ENCODE measurements at places on chromosomes 12 and 14.

GRCh38 chr12:111387747-111388323 is 17.9 kb upstream of the SH2B3 start:
- no peak for DNase-seq

- no peak for DNase-seq
Observed at GRCh38 chr12:79128956-79129355, 264.4 kb downstream of the SYT1 start.

- no peak for DNase-seq
Observed at GRCh38 chr12:3432176-3432742, 58.7 kb upstream of the PRMT8 start.

DNA sequence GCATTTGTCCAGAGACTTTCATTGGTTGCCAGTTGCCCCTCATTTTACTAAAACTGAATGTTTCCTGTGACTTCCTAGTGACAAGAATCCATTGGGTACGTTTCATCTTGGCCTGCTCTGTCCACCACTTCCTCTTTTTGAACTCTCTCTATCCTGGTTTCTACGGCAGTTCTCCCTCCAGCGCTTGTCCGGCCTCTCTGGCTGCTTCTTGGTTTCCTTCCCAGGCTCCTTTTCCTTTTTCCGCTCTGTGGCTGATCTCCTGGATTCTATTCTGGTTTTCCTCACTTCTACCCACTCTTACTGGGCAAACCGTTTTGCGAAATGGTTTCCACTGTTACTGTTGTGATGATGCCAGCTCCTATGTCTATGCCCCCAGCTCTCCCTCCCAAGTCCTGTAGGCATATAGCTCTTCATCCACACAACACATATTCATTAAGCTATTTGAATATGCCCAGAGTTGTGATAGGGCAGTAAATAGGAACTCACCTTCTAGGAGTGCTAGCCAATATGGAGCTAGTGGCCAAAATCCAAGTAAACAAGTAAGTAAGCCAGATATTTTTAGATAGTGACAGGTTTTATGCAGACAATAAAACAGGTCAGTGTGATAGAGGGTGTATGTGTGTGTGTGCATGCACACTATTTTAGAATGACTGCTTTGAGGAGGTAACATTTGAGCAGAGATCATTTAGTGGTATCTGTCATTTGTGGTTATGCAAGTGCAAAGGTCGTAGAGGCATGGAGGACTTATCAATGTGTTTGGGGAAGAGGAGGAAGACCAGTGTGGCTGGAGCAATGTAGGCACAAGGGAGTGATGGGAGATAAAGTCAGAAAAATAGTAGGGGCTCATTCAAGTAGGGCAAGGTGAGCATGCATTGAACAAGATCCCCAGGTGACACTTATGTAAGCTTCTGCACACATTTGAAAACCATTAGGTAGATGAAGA is 27.9 kb upstream of the CTDSP2 start:
- DNase-seq: no peak

- DNase-seq: peak; percentile 17
Observed at GRCh38 chr12:27333403-27334009, 870 bp downstream of the BMAL2 start.

- no peak for DNase-seq
Observed at GRCh38 chr12:52720365-52720886, 17.1 kb upstream of the KRT77 start.

DNA sequence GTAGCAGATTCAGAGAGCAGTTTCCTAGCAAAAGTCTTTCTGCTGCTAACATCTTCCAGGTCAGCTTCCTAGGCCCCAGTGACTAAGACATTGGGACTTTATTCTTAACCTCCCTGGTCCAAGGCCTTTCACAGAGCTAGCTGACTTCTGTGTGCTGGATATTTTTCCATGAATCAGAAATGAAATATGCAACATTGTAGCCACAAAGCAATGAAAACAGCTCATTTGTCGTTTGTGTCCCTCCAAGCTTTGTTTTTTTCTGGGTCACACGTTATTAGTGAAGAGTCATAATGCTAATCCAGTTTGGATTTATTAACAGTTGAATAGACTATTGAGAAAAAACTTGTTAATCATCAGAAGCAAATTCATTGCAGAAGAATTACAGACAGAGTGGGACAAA is 82.4 kb downstream of the ARF6 start:
- DNase-seq: no peak

- DNase-seq: peak; percentile 59
Observed at GRCh38 chr12:131105736-131106348, 152.1 kb downstream of the ADGRD1 start.

DNA sequence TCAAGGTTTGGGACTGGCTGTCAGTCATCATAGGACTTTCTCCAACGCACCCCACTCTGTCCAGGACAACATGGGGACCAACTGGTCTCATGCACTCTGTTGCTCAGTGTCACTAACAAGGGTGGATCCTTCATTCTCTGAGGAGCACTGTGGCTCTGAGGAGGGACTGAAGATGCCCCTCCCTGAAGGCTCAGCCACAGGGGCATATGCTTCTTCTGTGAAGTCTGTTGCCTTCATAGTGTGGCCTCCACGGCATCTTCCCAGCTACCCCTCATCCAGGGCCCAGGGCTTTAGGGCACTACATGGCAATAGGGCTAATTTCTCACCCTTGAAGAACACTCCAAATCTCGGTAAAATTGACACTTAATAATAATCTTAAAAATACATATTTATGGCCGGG is 14.3 kb upstream of the IFI27L2 start:
- DNase-seq: no peak

DNA sequence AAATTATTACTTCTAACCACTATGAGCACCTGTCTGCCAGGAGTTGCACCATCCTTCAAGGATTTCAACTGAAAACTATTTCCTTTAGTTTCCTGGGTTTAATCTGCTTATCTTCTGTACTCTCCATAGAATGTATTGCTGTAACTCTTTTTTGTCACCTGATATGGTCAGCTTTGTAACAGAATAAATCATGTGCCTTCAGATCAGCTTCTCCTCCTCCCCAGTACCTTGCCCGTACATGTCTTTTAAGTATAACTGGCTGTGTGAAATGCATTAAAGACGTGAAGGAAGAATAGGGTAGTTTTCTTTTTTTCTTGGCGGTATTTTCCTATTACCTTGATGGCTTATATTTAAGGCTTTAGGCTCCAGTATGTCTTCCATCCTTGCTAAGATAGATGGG is 200.3 kb upstream of the NAV3 start:
- no peak for DNase-seq

DNA sequence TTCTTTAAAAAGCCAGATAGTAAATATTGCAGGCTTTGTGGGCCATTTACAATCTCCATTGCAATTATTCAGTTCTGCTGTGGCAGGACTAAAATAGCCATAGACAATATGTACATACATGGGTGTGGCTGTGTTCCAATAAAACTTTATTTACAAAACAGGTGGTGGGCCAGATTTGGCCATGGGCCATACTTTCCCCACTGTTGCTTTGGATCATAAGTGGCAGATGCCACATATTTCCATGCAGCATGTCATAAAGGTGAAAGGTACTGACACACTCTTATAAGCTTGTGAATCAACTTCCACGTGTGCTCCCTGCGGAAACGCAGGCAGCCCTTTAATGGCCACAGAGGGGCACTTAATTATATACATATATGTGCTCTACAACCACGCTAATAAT is 244.4 kb upstream of the FOXN3 start:
- DNase-seq: no peak

DNA sequence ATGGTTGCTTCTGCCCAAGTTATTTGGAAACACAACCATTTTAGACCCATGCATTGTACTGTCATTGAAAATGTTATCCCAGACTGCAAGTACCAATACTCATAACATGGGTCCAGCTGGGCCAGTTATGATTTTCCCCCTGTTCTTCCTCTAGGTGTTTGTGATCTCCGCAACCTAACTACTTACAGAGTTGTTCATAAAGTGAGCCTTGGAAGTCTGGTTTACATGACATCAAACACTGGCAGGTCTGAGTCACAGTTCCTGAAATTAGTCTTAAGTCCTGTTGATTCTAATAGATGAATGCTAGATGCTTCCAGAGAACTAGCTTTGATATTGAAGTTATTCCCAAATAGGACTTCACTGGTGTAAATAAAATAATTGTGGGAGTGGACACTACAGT is 487.0 kb downstream of the MED13L start:
- DNase-seq: no peak

DNA sequence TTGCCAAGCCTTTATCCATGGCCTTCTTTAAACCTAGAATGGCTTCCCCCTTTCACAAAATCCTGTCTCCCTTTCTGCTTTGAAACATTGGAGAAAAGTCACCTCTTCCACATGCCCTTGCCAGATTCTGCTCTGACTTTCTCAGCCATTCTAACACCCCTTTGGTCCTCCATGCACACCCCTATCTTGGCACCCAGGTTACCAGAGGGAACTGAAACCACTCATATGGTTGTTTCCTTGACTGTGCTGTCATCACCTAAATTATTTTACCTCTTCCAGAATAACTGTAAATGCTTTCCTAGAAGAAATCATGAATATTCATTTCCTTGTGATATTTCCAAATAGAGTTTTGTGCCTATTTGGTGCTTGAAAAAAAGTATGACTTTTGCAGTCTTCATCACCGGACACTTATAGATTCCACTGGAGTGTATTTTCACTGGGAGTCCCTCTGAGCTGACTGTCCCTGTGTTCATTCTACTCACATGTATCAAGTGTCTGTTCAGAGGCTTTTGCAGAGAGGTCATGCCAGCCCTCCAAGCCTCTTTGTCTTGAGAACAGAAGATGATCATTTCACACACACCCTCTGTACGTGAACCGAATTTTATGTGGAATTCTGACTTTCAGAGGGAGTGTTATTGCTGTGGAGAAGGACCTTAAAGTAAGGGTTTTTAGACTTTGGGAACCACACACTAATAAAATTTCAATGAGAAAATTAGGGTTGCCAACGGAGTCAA is 74.1 kb downstream of the PLXNC1 start:
- no peak for DNase-seq

DNA sequence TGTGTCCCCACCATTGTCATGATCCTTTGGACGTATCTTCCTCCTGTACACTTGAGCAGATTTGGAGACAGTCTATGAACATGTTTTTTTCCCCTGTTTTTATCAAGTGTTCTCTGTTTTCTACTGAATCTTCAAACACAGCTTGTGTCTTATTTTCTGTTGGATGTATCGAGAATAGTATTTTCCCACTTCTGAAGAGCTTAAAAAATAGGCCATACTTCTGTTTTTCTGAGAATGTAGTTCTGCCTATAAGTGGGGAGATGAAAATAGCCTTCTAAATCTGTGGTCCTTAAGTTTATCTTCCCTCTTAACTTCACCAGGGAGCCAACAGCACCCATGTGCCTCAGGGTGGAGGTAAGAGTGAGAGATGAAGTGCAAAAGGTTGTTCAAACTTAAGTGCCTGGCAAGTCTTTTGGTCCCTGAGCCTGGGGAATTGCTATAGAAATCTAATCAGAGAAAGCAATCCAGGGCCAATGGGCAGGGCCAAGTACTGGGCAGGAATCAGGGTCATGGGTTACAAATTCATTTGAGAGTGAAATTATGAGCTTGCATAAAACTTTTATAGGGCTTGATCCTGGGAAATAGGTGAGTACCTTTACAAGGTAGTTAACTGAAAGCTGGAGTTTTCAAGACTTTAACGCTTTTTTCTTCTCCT is 58.9 kb downstream of the ARF6 start:
- no peak for DNase-seq

GRCh38 chr12:125356111-125356510 is 290.9 kb downstream of the AACS start:
- no peak for DNase-seq

- DNase-seq: no peak
Observed at GRCh38 chr12:52581481-52581880, 7.8 kb upstream of the KRT74 start.

DNA sequence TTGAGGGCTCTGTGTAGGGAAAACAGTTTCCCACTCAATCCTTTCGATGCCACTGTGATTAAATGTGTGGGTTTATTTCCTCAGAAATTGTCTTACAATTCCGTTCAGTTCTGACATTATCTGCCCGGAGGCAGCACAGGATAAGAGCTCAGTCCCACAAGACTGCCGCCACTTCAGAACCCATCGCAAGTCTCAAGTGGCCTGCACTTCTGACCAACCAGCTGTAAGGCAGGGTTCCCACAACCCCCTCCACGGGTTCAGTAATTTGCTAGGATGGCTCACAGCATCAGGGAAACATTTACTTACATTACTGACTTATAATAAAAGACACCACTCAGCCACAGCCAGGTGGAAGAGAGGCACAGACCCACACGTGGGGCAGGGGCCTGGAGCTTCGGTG is 17.2 kb downstream of the BDKRB2 start:
- no peak for DNase-seq

GRCh38 chr14:26124896-26125438 is 472.9 kb downstream of the NOVA1 start:
- no peak for DNase-seq

GRCh38 chr14:73133795-73134194 is 2.5 kb upstream of the PSEN1 start:
- no peak for DNase-seq

- no peak for DNase-seq
Observed at GRCh38 chr12:116241157-116241759, 36.2 kb downstream of the MED13L start.

DNA sequence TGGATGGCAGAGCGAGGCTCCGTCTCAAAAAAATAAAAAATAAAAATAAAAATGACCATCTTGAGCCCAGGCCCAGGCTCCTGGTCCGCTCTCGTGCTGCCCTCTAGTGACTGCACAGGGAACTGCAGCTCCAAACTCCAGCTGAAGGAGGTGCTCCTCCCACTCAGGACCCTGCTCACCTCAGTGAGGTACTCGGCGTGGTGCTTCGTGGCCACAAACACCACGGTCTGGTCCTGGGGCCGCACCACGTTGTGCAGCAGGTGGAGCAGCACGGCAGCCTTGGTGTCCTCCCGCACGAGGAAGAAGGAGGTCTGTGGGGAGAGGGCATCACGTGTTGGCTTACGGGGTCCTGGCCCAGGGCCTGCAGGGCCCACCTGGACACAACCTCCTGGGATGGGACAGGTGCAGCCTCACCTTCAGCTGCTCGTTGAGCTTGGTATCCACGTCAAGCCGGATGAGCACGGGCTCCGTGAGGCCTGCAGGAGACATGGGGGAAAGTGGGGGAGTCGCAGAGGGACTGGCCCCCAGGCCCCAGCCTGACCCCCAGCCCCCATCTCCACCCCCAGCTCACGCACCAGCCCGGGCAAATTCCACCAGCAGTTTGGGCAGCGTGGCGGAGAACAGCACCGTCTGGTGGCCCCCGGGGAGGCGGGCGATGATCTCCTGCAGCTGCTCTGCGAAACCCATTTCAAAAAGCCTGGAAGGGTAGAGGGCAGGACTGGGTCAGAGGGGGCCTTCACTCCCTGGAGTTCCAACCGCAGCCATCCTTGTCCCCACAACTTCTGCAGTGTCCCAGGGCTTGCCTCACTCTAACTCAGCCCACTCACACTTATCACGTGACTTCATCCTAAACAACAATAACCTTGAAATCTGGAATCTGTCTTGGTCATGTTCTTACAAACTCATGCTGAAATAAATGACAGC is 10.6 kb downstream of the DDX54 start:
- peak; percentile 66 for DNase-seq

GRCh38 chr12:129381715-129382114 is 522.1 kb downstream of the TMEM132D start:
- no peak for DNase-seq

All from stimulated activated CD4-positive, alpha-beta T cell treated with anti-CD3 and anti-CD28 coated beads, TNF-alpha, amount 100 ng/mL, for 48 hours (primary cell).